ENCODE measurements at places on chromosomes 11 and 22. TPM values are rescaled to one million over a fixed set of nuclear protein-coding genes. Genes with fewer than 3 reads are reported as not detected.

CD3D gene
- total RNA-seq = 412 TPM

GAL gene
- 2.7 TPM for total RNA-seq

CRYBB2 gene
- 0.58 TPM for total RNA-seq

SCARF2 gene
- 0.46 TPM for total RNA-seq

C11orf91 gene
- total RNA-seq = not detected

OR2D2 gene
- total RNA-seq = not detected

OR8D4 gene
- total RNA-seq = not detected

P2RY6 gene
- total RNA-seq = not detected

SSH3 gene
- 7.2 TPM for total RNA-seq

PNPLA3 gene
- not detected for total RNA-seq

TP53AIP1 gene
- total RNA-seq = not detected

PATE2 gene
- total RNA-seq = not detected

TPBGL gene
- 0.40 TPM for total RNA-seq

LRRC75B gene
- 0.56 TPM for total RNA-seq

FAM227A gene
- 0.46 TPM for total RNA-seq

MUC2 gene
- 0.30 TPM for total RNA-seq

SLC15A3 gene
- 5.5 TPM for total RNA-seq

CBX6 gene
- 192 TPM for total RNA-seq

PPP6R2 gene
- total RNA-seq = 52.6 TPM

Data from activated T-cell treated with anti-CD3 and anti-CD28 coated beads, Interleukin-2, amount 50 U/mL, for 4 hours (primary cell).